Coronary artery (tissue), 2 donors: ENCODE measurements at places on chromosomes 12 and 14.

DNA sequence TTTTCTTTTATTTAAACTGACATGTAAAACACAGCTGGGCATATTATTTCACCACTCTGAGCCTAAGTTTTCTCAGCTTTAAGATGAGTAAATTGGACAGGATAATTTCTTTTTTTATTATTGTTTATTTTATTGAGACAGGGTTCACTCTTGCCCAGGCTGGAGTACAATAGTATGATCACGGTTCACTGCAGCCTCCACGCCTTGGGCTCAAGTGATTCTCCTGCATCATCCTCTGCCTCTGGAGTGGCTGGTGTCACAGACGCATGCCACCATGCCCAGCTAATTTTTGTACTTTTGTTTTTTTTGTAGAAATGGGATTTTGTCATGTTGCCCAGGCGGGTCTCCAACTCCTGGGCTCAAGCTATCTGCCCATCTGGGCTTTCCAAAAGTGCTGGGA, 12.7 kb downstream of the BMAL2 start:
- no peak for DNase-seq

- DNase-seq = peak; percentile 93
Observed at GRCh38 chr12:114684098-114684869, at the start of gene TBX3. TBX3 (minus strand) TSS chr12:114684175; CDS start chr12:114683200, 975 bp downstream.

GRCh38 chr14:64990296-64990695, 3.6 kb downstream of the FNTB start:
- no peak for DNase-seq

GRCh38 chr12:126742241-126742641, 1524.7 kb upstream of the TMEM132C start:
- DNase-seq = no peak

DNA sequence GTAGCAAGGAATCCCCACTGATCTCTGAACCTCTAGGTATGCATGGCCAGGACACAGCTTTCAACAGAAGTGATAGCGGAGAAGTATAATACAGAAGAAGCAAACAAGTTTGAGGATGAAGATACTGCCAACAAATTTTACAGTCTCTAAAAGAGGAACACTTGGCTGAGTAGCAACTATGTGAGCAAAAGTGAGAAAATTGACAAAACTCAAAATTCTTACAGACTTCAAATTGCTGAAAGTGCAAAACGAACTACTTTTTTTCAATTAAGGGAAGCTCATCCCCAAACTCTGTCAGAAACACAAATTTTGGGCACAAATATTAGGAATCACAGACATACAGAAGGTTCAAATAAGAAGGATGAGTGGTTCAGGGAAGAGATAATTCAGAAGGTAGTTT, 1324.6 kb downstream of the LRFN5 start:
- DNase-seq = no peak

- no peak for DNase-seq
Observed at GRCh38 chr12:47686645-47687240, 19.1 kb downstream of the RPAP3 start.

GRCh38 chr14:75831455-75831854, 150.3 kb downstream of the TGFB3 start:
- DNase-seq = no peak

DNA sequence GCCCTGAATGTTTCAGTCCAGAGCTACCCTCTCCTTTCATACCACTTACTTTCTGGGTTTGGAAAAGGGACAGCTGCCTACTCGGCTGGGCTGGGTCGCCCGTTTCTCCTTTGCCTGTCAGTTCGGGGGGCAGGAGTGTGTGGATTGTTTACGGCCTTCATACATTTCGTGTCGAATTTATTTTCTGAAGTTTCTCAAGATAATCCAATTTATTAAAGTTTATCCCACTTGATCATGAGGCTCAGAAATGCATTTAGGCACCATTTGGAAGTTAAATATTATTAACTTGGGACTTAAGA, 608 bp downstream of the ZNF410 start:
- DNase-seq = peak; percentile 72

GRCh38 chr12:4228122-4228580, 45.4 kb upstream of the CCND2 start:
- DNase-seq = peak; percentile 12

GRCh38 chr14:61553730-61554641, 141.3 kb upstream of the HIF1A start:
- DNase-seq = no peak

GRCh38 chr12:83739607-83740006, 1052.9 kb downstream of the TMTC2 start:
- DNase-seq = no peak

DNA sequence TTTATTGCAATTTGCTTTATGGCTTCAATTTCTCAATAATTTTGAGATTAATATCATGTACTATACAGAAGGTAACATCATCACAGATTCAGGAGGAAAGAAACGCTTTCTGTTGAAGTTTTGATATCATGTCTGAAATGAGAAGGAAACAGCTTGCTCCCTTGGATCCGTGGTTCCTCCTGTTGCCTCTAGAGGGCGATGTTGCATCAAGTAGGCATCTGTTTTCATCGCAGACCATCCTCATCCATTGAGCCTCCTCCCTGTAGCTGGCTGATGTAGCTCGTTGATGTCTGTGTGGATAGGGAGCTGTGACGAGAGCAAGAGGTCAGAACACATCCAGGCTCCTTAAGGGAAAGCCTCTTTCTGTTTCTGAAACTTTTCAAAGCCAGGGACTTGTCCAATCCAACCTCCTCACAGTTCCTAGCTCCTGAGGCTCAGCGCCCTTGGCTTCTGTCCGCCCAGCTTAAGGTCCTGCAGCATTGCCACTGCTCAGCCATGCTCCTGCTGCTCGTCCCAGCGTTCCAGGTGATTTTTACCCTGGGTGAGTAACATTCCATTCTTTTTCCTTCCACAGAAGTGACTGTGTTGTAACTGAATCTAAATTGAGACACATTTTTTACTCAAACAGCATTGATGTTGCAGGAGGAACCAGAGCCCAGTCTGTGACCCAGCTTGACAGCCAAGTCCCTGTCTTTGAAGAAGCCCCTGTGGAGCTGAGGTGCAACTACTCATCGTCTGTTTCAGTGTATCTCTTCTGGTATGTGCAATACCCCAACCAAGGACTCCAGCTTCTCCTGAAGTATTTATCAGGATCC, 304.8 kb upstream of the OR4E1 start:
- no peak for DNase-seq

DNA sequence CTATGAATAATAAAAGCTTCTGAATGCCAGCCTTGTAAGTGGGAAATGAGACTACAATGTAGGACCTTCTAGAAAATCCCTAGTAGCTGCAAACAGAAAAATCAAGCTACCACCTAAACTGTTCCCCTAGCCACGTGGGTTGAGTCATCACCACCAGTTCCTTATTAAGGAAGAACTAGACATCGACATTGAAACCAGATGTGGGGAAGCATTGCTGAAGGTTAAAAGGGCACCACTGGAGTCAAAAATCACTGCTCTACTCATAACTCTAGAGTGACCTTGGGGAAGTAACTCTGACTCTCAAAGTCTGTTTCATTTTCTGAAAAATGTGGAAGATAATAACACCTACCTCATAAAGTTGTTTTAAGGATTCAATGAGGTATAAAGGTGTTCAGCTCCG, 9.4 kb upstream of the CNIH1 start:
- no peak for DNase-seq

DNA sequence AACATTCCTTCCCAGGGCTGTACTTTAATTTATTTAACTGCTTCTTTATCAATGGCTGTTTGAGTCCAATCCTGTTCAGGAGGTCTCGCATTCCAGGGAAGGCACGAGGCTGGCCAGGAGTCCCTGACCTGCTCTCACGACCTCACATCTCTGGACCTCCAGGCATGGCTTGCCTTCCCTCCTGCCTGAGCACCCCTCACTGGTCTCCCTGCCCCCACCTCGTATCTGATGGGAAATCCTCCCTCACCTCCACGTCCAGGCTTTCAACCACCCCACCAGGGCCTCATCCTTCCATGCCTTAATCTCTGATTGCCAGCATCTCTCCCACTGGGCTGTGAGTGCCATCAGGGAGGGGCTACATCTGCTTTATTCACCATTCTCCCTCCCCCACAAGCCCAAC, 29.0 kb downstream of the PRKAB1 start:
- no peak for DNase-seq

DNA sequence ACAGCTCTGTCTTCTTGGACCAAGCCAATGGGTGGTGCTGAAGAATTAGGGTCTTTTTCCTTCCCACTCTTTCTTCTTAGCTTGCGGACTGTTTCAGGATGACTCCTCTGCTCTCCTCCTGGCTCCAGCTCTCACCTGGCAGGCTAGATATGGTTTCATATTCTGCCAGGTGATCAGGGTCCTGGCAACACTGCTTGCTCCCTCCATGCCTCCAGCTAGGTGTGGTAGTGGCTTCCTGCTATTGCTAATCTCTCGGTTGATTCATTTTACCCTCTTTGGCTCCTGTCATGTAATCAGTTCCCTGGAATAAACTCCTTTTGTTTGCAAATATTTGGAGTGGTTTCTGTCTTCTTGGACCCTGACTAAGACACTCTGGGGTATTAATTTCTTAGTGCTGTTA, 4.3 kb upstream of the GZMH start:
- no peak for DNase-seq

DNA sequence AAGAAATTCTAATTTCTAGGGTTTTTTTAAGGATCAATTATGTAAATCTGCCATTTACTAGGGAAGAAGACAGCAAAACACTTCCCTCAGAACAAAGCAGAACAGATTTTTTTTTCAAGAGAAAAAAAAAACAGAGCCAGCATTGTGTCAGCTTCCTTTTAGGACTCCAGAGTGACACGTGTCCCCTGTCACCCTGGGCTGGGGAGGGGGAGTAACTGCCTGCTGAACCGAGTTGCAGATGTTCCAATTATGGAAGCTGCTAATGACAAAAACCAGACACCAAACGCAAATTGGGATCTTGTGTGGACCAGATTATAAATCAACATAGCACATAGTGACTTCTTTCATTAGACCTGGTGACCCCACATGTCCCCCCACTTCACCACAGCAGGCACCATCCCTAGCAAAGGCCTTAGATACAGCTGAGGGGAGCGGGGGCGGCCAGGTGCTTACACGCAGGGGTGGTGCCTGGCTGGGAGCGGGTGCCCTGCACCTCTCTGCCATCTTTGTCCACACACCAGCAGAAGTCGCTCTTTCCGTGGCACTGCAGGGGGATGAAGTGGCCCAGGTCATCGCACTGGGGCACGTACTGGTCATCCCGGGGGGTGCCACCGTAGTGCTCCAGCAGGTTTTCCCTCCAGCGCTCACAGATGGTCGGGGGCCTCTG, 25.4 kb downstream of the RTRAF start:
- DNase-seq = no peak

DNA sequence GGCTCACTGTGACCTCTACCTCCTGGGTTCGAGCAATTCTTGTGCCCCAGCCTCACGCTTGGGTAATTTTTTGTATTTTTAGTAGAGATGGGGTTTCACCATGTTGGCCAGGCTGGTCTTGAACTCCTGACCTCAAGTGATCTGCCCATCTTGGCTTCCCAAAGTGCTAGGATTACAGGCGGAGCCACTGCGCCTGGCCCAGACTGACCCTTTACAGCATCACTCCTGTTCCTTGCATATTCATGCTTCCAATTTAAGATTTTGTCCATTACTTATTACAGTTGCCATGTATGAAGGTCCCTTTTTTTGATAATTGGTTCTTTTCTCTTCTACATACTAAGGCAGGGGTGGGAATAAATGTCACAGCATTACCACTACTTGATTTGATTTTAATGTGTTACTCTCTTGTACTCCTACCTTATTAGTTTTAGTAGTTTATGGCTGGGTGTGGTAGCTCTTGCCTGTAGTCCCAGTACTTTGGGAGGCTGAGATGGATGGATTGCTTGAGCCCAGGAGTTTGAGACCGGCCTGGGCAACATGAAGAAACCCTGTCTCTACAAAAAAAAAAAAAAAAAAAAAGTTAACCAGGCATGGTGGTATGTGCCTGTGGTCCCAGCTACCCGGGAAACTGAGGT, 46.9 kb downstream of the ADIPOR2 start:
- no peak for DNase-seq

GRCh38 chr12:62268956-62269355, 8.8 kb downstream of the USP15 start:
- no peak for DNase-seq

DNA sequence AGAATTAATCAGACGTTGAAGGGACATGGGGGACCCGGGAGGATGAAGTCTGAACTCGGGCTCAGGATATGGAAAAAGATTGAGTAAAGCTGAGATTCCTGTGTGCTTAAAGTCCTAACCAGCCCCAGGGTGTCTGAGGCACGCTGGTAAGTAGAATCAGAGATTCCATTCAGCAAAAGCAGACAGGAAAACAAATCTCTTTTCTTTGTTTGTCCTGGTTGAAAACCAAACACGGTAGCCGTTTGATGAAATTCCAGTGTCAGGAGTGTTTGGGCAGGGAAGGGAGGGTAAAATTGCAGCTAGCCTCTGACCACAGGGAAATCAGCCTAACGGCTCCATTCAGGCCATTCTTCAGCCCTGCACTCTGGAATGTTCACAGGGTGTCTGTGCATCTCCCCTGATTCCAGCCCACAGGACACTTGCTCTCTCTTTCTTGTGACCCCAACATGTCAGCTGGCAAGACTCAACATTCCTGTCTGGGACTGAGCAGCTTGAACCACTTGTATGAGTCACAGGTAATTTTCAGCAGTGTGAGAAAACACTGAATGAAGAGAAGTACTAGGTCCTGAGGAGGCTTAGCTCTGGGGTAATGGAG, 31.0 kb downstream of the NINJ2 start:
- DNase-seq = peak; percentile 77

DNA sequence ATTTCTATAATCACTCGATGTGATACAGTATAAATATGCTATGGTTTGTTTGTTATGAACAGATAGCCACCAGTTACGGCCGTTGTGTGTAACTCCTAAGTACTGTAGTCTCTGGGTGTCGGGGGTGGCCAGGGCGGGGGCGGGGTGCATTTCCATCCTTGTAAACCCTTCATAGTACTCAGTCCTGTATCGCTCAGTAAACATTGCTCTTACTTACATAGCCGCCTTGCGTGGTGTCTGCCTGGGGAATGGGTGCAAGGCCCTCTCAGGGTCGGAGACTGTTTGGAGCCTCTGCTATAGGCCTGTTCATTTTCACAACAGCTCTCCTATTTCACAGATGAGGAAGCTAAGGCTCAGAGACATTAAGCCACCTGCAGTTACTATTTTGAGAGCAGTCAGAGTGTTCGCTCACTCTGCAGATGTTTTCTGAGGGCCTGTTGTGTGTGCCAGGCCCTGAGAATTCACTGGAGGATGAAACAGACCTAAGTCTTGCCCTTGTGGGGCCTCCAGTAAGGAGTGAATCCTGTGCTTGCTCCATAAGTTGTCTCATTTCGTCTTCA, 42.5 kb downstream of the JDP2 start:
- DNase-seq = no peak

DNA sequence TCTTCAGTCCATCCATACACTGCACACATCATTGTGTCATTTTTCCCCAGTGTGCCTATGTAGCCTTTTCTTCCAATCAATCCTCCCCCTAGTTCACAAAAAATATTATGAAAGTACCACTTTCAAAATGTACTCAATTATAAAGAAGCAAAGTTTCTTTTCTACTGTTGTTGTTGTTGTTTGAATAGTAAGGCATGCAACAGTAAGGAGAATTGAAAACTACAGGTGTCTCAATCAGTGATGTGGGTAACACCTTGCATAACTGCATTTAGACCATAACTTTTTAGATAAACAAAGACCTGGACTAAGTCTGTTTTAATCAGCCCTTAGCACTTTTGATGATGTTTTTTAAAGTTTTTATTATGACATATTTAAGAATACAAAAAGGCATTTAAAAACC, 104.4 kb downstream of the EML5 start:
- no peak for DNase-seq

GRCh38 chr14:38384741-38385140, 128.8 kb upstream of the CLEC14A start:
- no peak for DNase-seq
